ENCODE measurements at places on chromosomes 11 and 22.
A peak's percentile ranks its signal among the peaks of the same experiment; 100 is the strongest.

DNA sequence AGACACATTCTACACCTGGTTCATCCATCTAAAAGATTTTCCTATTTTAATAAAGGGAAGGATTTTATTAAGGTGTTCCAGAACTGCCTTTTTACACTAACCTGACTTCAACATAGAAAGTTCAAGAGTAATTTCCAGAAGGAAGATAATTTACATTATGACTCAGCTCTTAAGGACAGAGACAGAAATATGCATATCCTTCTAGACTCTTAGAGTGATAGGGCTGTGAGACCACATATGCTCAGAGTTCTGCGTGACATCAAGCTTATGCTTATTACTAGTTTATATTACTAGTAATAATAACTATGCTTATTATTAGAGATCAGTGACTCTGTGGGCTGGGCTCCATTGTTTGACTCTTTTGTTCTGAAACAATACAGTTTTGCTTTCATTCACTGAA, 4.6 kb downstream of the PDGFD start:
- no peak for DNase-seq

DNA sequence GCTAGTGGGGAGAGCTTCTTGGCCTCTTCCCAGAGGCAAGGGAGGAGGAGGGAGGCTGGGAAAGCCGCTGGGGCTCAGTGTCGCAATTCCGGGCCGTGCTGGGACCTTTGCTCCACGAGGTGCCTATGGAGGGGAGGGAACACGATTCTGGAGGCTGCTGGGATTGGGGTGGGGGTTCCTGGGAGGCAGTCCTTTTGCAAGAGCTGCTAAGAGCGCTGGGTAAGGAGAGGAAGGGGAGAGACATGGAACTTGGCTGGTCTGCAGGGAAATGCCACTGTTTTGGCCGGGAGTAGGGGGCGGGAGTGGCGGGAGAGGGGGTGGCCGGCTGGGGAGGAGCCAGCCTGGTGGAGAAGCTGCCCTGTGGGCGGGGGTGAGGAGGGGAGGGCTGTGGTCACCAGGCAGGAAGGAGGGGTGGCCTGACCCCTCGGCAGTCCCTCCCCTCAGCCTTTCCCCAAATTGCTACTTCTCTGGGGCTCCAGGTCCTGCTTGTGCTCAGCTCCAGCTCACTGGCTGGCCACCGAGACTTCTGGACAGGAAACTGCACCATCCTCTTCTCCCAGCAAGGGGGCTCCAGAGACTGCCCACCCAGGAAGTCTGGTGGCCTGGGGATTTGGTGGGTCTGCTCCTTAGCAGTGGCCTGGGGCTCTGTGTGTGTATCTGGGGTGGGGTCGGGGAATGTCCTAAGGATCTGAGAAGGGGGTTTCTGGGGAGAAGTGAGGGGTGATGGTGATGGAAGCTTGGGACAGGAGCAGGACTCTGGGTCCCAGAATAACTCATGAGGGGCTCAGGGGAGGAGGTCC, at the start of gene NR1H3:
NR1H3 (plus strand) TSS at position 480 of the 800 bp plus-strand sequence. CDS start 1,221 bp downstream, outside the sequence.
- DNase-seq: no peak

GRCh38 chr11:83523676-83524075, 237.5 kb upstream of the CCDC90B start:
- DNase-seq: no peak

- no peak for DNase-seq
These were observed 368 bp upstream of the CHORDC1 start for GRCh38 chr11:90223248-90223585.

DNA sequence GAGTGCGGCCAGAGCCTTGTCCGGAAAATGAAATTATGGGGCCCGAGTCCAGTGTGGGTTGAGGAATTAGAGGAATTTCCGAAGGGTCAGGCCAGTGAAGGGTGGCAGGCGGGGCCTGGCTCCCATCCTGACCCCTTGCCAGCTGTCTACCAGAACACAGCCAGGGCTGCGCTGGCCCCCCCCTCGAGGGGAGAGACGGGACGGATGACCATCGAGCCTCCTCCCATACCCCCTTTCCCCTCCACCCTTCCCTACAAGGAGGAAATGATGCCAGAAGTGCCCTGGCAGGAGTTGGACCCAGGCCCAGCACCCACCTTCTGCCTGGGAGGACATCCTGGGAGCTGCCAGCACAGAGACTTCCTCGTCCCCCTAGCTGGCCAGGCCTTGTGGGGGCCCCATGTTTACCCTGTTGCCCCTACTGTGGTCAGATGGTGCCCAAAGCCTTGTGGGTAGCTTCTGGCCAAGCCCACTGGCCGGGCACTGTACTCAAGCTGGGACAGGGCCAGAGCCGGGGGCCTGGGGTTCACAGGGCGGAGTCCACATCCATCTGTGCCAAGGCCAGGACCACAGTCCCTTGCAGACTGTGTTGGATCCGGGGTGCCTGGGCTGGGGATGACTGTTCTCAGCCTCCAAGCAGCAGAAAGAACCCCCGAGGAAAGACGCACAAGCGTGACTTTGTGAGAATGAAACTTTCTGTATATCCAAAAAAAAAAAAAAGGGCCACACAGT, 20.8 kb downstream of the ARVCF start:
- no peak for DNase-seq

- DNase-seq: peak; percentile 77
These were observed 3.4 kb downstream of the TENM4 start for GRCh38 chr11:79437278-79437980.

- DNase-seq: no peak
These were observed 45.9 kb downstream of the ARHGAP32 start for GRCh38 chr11:129146191-129146590.

- DNase-seq: no peak
These were observed 16.9 kb downstream of the MYRF start for GRCh38 chr11:61769169-61769920.

DNA sequence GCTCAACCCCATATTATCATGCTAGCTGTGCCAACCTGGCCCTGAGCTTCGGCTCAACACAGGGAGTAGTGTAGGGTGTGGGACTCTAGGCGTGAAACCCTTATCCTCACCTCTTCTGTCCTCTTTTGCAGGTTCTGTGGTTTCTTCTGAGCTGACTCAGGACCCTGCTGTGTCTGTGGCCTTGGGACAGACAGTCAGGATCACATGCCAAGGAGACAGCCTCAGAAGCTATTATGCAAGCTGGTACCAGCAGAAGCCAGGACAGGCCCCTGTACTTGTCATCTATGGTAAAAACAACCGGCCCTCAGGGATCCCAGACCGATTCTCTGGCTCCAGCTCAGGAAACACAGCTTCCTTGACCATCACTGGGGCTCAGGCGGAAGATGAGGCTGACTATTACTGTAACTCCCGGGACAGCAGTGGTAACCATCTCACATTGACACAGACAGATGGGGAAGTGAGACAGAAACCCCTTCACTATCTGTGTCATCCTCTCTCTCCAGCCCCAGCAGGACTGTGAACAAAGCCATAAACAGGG, 76.4 kb downstream of the GGTLC2 start:
- no peak for DNase-seq
